ENCODE measurements at places on chromosomes 7 and 10. TPM values are rescaled to one million over a fixed set of nuclear protein-coding genes. Genes with fewer than 3 reads are reported as not detected.

The RAB19 gene
- total RNA-seq = not detected

The ASB13 gene
- 14.2 TPM for total RNA-seq

The ZKSCAN5 gene
- total RNA-seq = 19.8 TPM

DNA sequence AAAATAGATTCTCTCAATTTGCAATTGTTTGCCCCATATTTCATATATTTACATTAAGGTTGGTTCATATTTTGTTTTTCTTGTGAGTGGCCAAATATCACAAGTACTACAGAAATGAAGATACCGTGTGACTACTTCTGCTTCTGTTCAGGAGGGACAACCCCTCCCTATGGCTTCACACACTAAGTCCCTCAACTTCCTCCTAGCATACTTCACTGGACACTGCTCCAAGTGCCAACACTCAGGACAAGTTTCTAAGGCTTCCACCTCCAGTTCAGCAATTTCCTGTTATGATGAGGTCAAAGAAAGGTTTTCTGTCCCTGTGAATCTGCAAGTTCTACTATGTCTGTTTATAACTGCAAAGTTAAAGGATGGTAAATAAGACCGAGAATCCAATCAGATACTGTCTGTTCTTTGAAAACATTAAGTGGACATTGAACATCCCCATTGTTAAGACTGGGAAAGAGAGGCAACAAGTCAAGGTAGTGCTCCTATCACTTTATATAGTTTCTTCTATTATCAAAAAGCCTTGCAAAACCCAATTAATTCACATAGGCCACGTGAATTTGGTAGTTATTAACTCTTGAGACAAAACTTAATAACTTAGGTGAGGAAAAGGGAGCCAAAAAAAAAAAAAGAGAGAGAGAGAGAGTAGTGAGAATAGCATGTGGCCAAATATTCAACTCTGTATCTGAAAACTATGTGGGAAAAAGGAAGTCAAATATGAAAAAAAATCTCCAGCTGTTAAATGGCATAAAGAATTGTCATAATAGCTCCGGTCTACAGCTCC, 81.3 kb upstream of the DKK1 start:
- no peak for DNase-seq

DNA sequence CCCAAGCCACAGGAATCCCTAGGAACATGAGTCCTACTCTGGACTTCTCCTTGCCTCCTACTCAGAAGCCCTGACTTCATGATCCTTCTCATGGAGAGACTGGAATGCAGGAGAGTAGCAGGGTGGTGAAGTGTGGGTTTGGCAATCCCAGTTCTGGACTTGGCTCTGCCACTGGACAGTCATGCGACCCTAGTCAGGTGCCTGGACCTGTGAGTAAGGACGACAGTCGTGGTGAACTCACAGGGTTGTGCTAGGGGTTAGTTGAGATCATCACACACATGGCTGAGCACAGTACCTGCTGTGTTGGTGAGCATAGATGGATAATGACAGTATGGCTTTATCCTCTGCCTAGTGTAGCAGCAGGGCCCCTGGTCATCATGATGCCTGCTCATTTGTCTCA, 117.9 kb downstream of the LRRC18 start:
- no peak for DNase-seq

DNA sequence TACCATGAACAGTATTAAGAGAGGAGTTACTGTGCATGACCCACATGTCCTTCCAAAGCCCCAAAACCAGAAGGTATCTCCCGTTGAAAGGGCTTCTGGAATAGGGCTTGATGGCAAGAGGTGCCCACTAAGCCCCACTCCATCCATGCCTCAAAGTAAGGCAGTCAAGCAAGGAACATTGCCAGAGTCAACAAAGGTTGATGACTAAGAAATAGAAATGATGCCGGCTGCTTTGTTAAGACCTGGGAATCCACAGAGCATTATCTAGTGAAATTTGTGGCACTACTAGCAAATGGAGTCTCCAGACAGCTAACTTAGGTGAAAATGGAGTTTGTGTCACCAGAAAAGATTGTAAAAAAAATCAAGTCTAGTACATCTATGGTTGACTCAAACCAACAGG, 6.2 kb downstream of the SFR1 start:
- DNase-seq = no peak

GRCh38 chr7:35482231-35482630, 212.7 kb downstream of the HERPUD2 start:
- DNase-seq = no peak

The FAM131B gene
- total RNA-seq = 91.1 TPM

DNA sequence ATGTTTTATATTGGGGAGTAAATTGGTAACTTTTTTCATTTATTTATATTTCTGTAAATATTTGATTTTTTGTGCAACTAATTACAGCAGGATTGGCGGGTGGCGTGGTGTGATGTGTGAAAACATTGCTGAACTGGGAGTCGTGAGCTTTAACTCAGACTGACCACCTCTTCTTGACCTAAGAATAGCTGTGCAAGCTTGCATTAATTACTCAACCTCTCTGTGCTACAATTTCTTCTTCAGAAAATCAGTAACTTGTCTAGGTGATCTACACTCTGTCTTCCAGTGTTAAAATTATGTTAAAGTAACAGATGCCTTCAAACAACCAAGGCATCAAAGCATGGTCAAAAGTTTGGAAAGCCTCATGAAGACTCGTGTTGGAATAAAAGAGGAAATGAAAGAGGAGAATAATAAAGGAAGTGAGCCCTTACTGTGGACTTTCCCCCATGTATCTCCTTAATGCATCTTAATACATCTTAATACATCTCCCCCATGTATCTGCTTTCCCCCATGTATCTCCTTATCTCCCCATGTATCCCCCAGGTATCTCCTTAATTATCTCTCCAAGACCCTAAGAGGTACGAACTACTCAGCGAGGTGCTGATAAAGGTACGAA, 71.2 kb downstream of the SVIL start:
- no peak for DNase-seq

GRCh38 chr7:130994378-130995115, 260.5 kb upstream of the KLF14 start:
- DNase-seq = peak; percentile 67

The WDR11 gene
- 87.8 TPM for total RNA-seq

DNA sequence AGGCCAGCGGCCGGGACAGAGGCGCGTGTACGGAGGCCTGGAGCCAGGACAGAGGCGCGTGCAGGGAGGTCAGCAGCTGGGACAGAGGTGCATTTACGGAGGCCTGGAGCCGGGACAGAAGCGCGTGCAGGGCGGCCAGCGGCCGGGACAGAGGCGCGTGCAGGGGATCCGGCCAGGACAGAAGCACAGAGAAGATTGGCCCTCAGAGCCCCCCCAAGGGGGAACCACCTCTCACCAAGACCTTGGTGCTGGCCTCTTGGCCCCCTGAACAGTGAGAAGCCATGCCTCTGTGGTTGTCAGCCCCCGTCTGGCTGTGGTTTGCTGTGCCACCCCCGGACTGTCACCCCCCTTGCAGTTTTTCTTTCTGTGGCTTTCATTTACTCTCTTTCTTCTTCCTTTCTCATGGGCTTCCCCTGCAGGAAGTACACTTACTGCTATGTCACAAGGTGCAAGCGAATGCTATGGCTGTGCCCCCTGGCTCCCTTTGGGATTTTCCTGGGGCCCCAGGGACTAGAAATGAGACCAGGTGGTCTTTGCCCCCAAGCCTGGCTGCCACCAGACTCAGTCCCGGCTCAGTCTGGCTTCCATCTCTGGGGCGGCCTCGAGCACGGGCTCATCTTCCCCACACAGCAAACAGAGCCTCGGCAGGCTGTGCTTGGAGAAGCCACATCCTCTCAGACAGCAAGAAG, 41.1 kb downstream of the INSIG1 start:
- DNase-seq = no peak

The DNAJC12 gene
- total RNA-seq = 1.7 TPM

GRCh38 chr10:70918851-70919530, 30.6 kb upstream of the PCBD1 start:
- peak; percentile 18 for DNase-seq

The ZNF736 gene
- 63.8 TPM for total RNA-seq

The GLI3 gene
- 4.1 TPM for total RNA-seq

- peak; percentile 10 for DNase-seq
Observed at GRCh38 chr7:141012044-141012685, 2.6 kb downstream of the MRPS33 start.

GRCh38 chr10:52391927-52392602, 78.0 kb downstream of the DKK1 start:
- no peak for DNase-seq

The PARD3 gene
- 20.6 TPM for total RNA-seq

DNA sequence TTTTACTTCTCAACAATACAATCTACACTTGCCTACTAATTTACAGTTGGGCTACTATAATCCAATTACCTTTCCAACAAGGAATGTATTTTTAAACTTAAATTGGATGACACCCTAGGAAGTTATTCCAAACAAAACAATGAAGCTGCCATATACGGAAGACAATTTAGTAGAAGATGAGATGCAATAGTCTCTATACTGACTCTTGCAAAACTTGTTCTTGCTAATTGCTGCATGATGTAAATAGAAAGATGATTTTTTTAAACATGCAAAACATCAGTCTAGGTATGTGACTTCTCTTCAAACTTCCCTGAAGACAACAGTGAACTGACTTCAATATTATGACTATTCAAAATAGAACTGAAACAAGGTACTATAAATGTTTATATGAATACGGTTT, 17.6 kb downstream of the NT5C3A start:
- no peak for DNase-seq

GRCh38 chr7:84697506-84697905, 489.4 kb downstream of the SEMA3D start:
- no peak for DNase-seq

DNA sequence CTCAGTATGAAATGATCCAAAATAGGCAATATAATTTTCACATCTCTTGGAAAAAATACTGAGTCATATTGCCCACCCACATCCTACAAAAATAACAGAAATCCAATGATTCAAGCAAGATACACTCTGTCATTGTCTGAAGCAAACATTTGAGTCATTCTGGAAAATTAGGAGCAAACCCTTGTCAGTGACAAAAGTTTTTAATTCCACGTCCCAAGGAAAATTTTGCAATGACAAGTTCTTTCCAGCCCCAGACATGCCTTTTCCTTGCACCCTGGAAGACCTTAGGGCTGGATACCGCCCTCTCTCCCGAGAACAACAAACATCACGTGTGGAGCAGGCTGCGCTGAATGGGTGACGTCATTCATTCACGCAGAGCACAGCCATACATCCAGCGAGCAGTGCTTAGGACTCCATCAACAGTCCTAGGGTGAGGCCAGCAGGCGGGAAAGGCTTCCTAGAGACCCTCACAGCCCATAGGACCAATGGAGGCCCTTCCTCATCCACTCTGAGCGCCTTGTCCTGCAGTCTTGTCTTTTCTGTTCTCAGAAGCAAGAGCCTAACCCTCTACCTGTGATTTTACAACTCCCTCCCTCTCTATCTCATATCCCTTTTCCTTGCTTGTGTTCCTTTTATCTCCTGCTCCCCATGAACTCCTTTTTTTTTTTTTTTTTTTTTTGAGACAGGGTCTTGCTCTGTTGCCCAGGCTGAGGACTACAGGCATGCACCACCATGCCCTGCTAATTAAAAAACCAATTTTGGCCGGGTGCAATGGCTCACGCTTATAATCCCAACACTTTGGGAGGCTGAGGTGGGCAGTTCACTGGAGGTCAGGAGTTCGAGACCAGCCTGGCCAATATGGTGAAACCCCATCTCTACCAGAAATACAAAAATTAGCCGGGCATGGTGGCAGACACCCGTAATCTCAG, 23.5 kb upstream of the KDM7A start:
- no peak for DNase-seq

GRCh38 chr10:49791100-49791499, 29.0 kb upstream of the OGDHL start:
- DNase-seq = no peak

DNA sequence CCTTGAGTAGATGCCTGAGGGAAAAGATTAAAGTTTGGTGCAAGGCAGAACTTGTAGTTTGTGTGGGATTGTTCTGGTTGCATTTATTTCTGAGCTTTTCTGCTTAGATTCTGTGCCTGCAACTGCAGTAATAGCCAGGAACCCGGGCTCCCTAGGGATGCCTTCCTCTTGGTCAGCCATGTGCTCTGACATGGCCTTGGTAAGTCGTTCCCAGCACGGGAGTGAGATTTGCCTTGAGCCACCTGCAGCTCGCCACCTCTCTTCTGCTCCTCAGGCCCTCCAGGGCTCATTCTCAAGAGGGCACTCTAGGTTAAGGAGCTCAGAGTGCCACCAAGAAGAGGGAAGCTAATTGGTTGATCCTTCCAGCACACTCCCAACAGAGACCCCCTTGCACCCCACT, 350.6 kb upstream of the MKI67 start:
- no peak for DNase-seq

GRCh38 chr7:74017125-74017524, 10.8 kb upstream of the ELN start:
- DNase-seq = no peak

- DNase-seq = no peak
Observed at GRCh38 chr7:83691095-83691494, 42.2 kb upstream of the SEMA3E start.

The C10orf67 gene
- total RNA-seq = 0.16 TPM

The CFAP69 gene
- 6.2 TPM for total RNA-seq

DNA sequence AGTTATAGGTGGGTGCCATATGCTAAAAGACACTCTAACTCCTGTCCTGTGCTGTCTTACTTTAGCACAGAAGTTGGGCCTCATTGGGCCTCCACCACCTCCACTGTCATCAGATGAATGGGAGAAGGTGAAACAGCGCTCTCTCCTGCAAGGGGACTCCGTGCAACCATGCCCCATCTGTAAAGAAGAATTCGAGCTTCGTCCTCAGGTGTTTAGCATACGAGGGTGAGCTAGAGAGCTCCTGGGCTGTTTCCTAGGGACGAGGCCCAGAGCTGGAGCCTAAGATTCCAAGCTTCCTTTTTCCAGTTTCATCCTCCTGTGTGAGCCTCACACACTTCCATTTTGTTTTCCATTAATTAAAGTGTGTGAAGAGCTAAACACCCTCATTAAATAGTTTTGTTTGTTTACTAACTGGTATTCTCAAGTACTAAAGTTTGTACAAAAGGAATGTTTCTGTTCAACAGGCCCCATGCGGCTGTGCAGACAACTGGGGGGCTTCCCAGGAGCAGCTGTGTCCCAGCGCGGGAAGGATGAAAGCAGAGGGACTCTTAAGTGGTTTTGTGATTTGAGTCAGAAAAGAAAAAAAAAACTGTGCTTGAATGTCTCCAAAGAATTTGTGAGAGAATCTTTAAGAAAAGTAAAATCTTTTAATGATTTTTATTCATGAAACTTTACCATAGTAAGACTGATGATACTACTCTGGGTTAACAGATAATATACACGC, 14.1 kb downstream of the RNF32 start:
- DNase-seq = no peak

DNA sequence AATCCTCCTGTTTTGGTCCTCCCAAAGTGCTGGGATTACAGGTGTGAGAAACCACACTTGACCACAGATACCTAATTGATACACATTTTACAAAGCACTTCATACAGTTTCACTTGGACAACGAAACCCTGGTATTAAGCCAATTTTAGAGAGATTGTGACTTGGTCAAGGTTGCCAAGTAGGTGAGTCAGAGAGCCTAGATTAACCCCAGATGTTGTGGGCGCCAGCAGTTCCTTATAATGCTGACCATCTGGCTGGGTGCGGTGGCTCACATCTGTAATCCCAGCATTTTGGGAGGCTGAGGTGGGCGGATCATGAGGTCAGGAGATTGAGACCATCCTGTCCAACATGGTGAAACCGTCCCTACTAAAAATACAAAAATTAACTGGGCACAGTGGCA, 4.9 kb upstream of the PHKG1 start:
- no peak for DNase-seq

Data from occipital lobe (tissue), 3 donors.